Right lung (tissue), 10 donors: ENCODE measurements at places on chromosomes 1 and 21. TPM values are rescaled to one million over a fixed set of nuclear protein-coding genes. Genes with fewer than 3 reads are reported as not detected.
A peak's percentile ranks its signal among the peaks of the same experiment; 100 is the strongest.

Gene S100A14
- 174 TPM for polyA plus RNA-seq

Gene CYP4Z1
- 0.39 TPM for polyA plus RNA-seq

Gene SEC16B
- polyA plus RNA-seq: 4.3 TPM

Gene OPRD1
- 0.22 TPM for polyA plus RNA-seq

Gene SRP9
- 360 TPM for polyA plus RNA-seq

Gene ASH1L
- 51.1 TPM for polyA plus RNA-seq

Gene ZBTB8B
- 0.92 TPM for polyA plus RNA-seq

Gene TRPM2
- 2.0 TPM for polyA plus RNA-seq

Gene ELF3
- 54.6 TPM for polyA plus RNA-seq

Gene SUSD4
- 26.1 TPM for polyA plus RNA-seq

Gene TESK2
- polyA plus RNA-seq: 10.0 TPM

- DNase-seq: no peak
These were observed 26.7 kb upstream of the LDLRAP1 start for GRCh38 chr1:25516686-25517085.

- DNase-seq: no peak
These were observed 74.6 kb upstream of the KCND3 start for GRCh38 chr1:112063781-112064728.

DNA sequence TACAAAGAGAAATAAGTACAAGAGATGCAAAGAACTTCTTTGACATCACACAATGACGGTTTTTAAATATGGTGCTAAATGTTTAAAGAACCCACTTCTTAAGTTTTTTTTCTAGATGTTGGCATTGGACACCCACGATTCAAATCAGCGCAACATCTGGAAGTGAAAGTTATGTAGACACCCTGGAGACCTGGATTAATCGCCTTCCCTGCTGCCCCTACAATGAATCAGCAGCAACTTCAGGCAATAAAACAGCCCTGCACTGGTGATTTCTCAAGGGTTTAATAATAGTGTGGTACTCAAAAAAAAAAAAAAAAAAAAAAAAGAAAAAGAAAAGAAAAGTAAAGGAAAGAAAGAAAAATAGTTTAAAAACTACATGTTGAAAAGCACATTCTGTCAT lies 248.3 kb downstream of the NUF2 start:
- no peak for DNase-seq

- DNase-seq: peak; percentile 24
These were observed 8.8 kb downstream of the ADCY10 start for GRCh38 chr1:167905182-167905581.

DNA sequence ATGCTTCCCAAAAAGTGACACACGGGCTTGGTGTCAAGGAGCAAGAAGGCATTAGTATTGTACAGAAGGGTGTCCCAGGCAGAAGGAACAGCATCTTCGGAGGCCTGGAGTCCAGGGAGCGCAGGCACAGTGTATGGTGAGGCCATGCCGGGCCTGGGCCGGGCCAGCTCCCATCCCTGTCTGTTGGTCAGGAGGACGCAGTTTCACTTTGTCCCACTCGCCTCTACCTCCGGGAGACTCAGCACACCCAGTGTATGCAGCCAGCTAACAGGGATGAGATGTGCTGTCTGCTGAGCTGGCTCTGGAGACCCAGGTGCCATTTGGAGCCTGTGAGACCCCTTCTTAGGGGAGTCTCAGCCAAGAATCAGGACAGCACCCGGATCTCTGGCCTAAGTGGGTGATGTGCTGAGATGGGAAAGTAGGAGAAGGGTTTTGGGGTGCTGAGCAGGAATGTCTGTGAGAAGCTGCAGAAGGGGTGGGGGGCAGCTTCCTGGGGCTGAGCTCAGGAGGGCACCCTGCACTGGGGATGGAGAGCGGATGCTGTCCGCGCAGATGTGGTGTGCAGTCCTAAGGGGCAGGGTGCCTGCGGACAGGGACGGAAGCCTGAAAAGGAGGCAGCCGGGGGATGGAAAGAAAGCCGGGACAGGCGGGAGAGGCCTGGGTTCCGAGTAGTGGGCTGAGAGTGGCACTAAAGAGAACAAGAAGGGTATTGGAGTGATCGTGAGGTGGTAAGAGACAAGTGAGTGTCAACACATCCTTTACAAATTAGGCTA lies 25.7 kb downstream of the DMRTB1 start:
- DNase-seq: no peak

DNA sequence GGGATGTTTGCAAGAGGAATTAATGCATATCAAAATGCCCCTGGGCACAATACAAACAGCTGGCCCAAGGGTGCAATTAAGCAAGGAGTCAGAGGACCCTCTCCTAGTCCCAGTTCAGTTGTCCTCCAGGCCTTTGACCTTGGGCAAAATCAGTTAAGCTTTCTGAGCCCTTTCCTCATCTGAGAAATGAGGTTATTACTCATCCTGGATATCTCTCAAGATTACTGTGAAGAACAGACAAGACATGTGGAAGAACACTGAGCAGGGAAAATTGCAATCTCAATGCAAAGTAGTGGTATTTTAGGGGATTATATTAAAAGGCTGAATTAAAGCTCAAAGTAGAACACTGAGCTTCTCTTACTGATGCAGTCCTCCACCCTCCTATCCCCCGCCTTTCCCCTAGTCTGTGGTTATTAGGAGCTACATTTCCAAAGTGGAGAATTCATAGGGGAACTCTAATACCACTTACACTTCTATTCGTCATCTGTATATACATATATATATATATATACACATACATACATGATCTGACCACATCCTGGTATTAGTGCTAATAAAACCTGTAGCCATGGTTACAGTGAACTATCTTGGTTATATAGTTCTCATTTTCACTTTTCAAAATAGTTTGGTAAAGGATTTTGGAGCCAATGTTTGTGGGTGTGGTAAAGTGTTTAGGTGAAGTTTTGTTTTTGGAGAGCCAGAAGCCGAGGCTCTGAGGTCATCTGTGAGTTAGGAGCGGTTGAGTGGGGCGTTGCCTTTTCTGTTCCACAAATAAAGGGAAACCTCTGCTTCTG lies 18.1 kb downstream of the KIAA0040 start:
- DNase-seq: no peak

GRCh38 chr21:15617964-15618363 lies 111.8 kb upstream of the USP25 start:
- no peak for DNase-seq

DNA sequence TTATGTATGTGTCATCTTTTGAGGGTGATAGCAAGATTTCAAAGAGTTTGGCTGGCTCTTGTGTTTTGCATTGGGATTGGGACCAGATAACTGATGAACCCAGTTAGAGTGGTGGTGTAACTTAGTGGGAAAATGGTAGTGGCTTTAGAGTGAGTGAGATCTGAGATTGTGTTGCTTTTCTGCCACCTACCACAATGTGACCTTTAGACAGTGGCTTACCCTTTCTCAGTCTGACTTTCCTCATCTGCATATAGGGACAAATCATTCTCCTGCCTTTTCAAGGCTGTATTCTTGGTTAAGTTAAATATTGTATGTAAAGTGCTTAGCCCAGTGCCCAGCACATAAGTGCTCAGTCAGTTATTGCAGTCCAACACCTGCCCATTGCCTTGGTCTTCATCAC lies 31.3 kb downstream of the CENPF start:
- DNase-seq: no peak

DNA sequence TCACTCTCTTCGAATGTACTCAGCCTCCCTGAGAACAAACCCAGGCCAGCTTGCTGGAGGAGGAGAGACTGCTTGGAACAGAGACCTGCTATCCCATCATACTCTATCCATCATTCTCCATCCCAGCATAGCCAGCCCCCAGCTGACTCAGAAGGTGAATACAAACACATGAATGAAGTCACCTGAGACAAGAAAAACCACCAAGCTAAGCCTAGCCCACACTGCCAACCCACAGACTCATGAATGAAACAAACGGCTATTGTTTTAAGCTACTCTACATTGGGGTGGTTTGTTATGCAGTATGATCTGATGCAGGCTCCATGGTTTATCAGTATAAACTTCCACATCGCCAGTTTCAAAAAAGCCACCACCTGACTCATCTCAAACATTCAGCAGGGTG lies 395.6 kb downstream of the SETD4 start:
- no peak for DNase-seq

DNA sequence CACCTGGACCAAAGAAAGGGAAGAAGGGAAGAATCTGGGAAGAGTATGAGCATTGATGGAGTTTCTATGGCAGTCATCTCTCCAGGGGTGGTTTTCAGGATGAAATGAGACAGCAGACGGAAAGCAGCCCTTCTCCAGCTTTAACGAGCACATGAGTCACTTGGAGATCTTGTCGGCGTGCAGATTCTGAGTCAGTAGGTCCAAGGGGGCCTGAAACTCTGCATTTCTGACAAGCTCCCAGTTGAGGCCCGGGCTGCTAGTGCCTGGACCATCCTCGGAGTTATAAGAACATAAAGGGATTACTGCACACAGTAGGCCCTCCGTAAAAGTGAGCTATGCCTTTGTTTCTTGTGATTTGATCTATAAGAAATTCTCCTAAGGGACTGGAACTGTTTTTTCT lies 17.6 kb downstream of the HSPG2 start:
- no peak for DNase-seq

DNA sequence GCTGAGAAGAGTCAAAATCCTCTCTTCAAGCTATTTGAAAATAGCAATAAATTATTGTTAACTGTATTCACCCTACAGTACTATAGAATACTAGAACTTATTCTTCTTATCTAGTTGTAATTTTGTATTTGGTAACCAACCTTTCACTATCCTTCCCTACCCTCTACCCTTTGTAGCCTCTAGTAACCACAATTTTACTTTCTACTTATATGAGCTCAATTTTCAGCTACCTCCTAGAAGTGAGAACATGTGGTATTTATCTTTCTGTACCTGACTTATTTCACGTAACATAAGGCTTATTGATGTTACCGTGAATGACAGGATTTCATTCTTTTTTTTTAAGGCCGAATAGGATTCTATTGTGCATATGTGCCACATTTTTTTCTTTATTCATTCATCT lies 30.0 kb downstream of the ZC3H11B start:
- DNase-seq: no peak

DNA sequence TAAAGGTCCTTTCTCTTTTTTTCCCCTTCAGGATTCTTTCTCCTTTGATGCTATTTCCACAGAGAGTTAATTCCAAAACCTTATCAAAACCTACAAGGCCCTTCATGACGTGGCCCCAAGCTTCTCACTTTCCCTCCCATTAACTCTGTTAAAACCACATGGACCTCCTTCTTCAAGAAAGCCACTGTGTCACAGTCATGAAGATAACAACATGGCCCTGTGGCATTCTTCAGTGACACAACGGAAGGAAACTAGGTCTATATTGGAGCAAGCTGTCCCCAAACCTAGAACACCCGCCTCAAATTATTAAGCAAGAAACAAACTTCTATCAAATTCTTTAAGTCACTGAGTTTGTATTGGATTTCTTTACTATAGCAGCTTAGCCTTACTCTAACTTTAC lies 611.1 kb downstream of the NUF2 start:
- no peak for DNase-seq

GRCh38 chr1:110084227-110085078 lies 14.0 kb upstream of the ALX3 start:
- peak; percentile 55 for DNase-seq

GRCh38 chr1:168504064-168504837 lies 39.5 kb downstream of the XCL2 start:
- DNase-seq: no peak

DNA sequence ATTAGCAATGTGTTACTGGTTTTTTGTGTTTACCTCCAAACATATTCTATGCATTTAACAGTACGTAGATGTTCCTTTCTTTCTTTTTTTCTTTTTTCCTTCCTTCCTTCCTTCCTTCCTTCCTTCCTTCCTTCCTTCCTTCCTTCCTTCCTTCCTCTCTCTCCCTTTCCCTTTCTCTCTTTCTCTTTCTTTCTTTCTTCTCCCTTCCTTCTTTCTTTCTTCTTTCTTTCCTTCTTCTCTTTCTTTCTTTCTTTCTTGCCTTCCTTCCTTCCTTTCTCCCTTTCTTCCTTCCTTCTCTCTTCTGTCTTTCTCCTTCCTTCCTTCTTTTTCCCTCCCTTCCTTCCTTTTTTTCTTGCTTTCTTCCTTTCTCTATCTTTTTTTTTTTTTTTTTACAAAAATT lies 46.2 kb upstream of the GNG12 start:
- no peak for DNase-seq

DNA sequence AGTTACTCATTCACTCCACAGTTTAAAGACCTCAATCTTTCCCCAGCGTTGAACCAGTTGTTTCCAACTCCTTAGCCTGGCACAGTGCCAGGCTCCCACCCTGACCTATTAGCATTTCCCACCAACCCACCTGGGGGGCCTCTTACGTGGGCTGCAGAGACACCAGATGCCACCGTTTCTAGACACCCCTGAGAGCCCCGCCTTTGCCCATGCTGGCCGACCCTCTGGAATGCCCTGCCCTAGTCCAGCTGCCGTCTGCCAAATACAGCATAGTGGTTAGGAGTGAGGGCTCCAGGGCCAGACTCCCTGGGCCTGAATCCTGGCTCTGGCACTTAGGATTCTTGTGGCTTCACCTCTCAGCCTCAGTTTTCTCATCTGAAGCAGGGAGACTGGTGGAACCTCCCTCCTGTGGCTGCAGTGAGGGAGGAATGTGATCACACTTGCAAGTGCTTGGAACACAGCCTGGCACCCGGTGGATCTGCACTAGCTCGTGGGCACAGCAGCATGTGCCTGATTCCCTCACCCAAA lies 65.2 kb downstream of the TMCO4 start:
- no peak for DNase-seq

- DNase-seq: no peak
These were observed 74.0 kb upstream of the CTTNBP2NL start for GRCh38 chr1:112322018-112322417.

DNA sequence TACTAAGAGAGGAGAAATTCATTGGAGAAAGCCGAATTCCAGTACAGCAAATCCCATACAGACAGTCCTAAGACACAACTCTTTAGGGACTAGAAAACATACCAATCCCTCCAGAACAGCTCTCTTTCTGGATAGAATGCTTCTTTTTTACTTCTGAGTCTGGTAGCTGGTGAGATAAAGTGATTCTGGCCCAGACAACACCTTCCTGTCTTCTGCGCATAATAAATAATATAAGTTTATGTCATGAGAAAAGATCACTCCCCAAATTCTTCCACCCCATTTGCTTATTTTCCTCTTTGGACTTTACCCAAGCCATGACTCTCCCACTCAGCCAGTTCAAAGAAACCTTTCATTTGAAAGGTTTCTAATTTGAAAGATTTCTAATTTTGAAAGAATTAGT lies 98.4 kb downstream of the EDEM3 start:
- DNase-seq: no peak

GRCh38 chr1:100883963-100884362 lies 10.7 kb downstream of the EXTL2 start:
- DNase-seq: no peak

GRCh38 chr1:161966067-161966466 lies 57.6 kb downstream of the OLFML2B start:
- DNase-seq: no peak

GRCh38 chr1:90579212-90579802 lies 137.8 kb downstream of the BARHL2 start:
- peak; percentile 17 for DNase-seq
